ENCODE measurements at places on chromosomes 1 and 21.

DNA sequence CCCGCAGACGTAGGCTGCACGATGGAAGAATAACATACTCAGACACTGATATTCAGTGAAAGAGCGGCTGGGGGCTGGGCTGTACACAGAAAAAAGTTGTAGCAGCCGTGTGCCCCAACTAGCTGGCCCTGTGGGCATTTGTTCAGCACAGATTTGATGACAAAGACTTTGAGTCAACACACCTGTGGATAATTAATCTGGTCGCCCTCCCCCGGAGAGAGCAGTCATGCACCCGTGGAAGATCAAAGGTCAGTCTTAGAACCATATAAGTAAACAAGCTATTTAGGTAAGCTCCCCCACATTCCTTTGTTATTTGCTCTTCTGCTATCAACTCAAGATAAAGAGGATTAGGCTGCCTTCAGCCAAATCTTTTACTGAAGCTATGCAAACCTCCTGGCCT is 148.4 kb upstream of the HMCN1 start:
- no peak for DNase-seq

GRCh38 chr1:235206533-235207208 is 45.6 kb upstream of the RBM34 start:
- no peak for DNase-seq

- no peak for DNase-seq
Observed at GRCh38 chr1:230863449-230863848, 4.9 kb downstream of the C1orf198 start.

- no peak for DNase-seq
Observed at GRCh38 chr1:91529856-91530255, 29.2 kb downstream of the CDC7 start.

DNA sequence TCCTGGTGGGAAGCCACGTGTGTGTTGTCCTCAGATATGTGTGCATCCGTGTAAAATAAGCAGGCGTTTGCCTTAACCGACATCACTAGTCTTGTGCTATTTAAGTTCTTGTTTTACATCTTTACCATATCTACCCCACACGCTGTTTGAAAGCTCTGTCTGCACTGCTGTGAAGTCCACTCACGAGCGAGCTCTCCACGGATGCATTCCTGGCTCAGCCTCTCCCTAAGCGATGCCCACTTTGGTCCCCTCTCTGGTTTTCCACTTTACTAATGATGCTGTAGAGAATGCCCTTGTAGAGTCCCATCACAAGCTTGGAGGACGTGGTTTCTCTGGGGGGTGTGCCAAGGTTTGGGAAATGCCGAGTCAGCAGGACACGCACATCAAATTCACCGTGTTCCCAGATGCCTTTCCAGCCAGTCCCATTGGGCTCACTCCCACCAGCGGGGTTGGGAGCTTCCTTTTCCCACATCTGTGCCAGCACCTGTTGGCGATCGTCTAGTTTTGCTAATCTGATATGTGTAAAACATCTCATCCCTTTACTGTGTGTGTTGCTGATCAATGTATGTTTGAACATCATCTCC is 43.8 kb downstream of the ACTL8 start:
- no peak for DNase-seq
